ENCODE measurements at places on chromosomes 16 and 17.

DNA sequence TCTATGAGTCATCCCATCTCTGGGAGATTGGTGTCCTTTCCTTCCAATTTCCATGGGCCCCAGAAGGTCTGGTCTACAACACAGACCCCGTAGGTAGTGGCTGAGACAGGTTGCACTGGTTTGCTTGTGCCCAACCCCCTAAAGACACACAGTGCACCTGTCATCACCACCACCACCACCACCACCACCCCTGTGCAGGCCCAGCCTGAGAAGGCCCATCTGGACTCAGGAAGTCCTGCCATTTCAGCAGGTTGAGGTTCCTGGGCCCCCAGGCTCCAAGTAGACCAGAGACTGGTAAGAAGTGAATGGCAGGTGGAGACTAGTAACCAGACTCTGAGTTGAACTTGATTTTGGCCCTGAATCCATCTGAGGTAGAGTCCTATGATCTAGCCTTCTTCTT lies 25.9 kb upstream of the PHB1 start:
- peaks cover 76% of the 10 kb centered on the region for H3K27me3 ChIP-seq
- no peak for DNase-seq
- H3K36me3 ChIP-seq, result no peaks in the 10 kb centered on the region
- H3K27ac ChIP-seq, result no peak overlapping the region

- H3K27ac ChIP-seq, result no peak overlapping the region
- H3K27me3 ChIP-seq, result peaks cover 2% of the 10 kb centered on the region
- H3K36me3 ChIP-seq, result peaks cover 2% of the 10 kb centered on the region
- DNase-seq, result no peak
- peaks cover 13% of the 10 kb centered on the region for H3K4me1 ChIP-seq
Measured at GRCh38 chr16:48611329-48612137, 1.6 kb upstream of the N4BP1 start.

DNA sequence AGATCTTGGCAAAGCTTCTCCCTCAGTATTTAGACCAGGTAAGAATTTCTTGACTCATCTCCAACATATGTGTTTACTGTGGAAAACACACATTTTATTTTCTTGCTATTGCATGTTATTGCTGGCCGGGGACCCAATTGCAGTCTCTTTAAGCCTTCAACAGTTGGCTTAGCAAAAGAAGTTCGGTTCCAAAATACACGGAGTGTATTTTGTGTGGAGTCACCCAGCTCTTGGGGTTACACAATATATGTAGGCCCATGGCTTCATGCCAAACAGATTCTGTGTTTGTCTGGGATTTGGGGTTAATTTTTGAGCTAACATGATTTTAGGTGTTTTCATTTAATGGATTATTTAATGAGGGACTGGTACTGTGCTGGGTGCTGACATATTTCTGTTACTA lies 4.0 kb downstream of the ALDH3A2 start:
- peaks cover 26% of the 10 kb centered on the region for H3K4me1 ChIP-seq
- no peak overlapping the region for H3K27ac ChIP-seq

DNA sequence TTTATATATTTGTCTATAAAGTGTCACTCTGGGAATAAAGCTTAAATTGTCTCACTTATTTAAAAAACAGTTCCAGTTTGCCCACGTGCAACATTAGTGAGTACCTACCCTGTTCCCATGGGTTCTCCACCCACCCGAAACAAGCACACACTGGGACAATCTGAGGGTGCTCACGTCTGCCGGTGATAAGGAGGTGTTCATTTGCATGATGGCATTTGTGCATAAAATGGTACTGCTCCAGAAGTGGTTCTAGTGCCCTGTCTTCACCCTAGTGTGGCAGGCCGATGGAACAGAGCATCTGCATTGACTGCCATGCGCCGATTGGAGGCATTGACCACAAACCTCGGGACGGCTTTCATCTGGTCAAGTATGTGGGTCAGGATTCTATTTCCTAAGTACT lies 35.6 kb upstream of the ENDOV start:
- no peak overlapping the region for H3K4me3 ChIP-seq
- H3K4me1 ChIP-seq, result no peaks in the 10 kb centered on the region
- H3K27me3 ChIP-seq, result no peaks in the 10 kb centered on the region
- no peak overlapping the region for H3K27ac ChIP-seq

DNA sequence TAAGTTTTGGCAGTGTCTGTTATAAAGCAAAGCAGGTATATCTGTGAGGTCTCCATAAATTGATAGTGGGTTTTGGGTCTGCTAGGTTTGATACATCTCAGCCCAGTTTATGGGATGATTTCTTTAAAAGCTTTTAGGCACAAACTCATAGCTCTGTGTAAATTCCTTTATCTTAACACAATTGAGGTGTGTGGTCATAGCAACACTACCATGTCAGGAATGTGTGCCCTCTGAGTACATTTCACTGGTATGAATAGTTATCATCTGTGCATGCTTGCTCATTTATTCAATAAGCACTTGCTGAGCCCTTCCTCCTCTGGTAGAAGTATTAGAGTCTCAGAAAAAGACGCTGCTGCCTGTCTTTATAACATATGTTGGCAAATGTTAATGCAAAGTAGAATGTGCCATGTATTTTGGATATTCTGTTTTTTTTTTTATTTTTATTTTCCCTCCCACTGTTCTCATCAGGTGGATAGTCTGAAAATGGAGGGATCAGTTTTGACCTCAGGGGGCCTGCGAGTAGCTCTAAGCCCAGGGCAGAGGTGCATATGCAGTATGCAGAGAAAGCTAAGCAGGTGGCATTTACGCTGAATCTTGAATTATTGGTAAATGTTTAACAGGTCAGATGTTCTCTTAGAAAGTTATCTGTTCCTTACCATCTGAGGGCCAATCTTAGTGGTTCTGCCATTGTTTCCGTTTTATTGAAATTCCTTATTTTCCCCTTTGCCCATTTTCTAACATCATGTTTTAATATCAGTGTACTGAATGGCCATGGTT lies 90.7 kb downstream of the WNT3 start:
- H3K36me3 ChIP-seq, result peaks cover 4% of the 10 kb centered on the region
- H3K4me1 ChIP-seq, result peaks cover 19% of the 10 kb centered on the region
- H3K4me3 ChIP-seq, result no peak overlapping the region
- DNase-seq, result no peak

DNA sequence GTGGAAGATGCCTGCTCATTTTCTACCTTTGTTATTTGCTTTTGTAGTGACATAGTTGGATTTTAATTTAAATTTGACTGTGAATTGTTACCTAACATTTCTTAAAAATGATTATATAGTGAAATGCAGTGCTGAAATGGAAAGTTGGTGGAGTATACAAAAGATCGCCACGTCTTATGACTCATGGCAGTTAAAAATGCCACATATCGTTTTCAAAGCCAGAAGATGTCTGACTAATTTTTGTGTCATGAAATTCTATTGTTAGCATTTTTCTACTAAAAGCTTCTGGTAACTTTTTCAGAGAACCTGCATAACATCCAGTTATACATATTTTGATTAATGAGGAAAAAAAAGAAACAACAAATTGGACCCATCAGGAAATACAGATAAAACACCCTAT lies 20.6 kb downstream of the MAP2K4 start:
- DNase-seq, result no peak
- no peak overlapping the region for H3K27ac ChIP-seq
- peaks cover 34% of the 10 kb centered on the region for H3K4me1 ChIP-seq
- H3K4me3 ChIP-seq, result no peak overlapping the region
- H3K36me3 ChIP-seq, result peaks cover 4% of the 10 kb centered on the region

DNA sequence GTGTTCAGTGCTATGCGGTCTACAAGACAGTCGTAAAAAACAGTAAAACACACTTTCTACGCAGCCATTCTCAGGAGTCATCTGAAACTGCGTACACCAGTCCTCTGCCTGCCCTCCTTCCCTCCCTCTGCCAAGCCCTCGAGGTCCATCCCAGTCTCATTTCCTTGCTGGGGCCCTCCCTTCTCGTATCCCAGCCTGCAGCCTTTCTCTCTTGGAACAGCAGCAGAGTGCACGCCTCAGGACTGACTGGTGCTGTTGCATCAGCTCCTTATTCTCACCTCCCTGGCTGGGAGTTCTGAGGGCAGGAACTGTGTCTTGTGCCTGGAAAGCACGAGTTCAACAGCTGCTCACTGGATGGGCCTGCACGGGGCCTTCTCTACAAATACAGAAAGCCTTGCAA lies 12.5 kb downstream of the FAHD1 start:
- H3K4me1 ChIP-seq, result no peaks in the 10 kb centered on the region
- DNase-seq, result no peak
- H3K27ac ChIP-seq, result no peak overlapping the region

- H3K27ac ChIP-seq, result peak overlapping the region; percentile 99
- H3K36me3 ChIP-seq, result peaks cover 3% of the 10 kb centered on the region
- H3K27me3 ChIP-seq, result peaks cover 3% of the 10 kb centered on the region
- peaks cover 15% of the 10 kb centered on the region for H3K4me1 ChIP-seq
Measured at GRCh38 chr16:67936880-67937605, 393 bp upstream of the PSMB10 start.

- no peaks in the 10 kb centered on the region for H3K36me3 ChIP-seq
- no peaks in the 10 kb centered on the region for H3K4me1 ChIP-seq
- H3K27ac ChIP-seq, result no peak overlapping the region
- DNase-seq, result no peak
Measured at GRCh38 chr17:61414141-61414935, 14.7 kb downstream of the TBX2 start.

DNA sequence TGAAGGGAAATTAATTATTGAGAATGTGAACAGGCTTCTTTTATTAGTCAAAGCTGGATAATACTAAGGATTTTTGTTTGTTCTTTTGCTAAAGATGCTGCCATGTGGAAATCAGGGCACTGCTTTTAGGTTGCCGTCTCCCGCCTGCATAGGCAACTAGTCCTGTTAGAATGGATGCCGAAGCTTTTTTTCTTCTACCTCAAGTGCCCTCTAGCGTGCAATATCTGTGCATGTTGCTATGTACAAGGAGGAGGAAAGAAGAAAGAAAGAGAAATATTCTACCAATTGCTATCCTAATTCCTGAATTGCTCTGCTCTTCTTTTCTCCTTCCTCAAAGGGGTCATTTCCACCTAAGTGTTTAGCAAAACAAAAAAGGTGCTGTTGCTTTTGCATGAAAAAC lies 5.2 kb upstream of the CDH8 start:
- H3K27ac ChIP-seq, result no peak overlapping the region
- peaks cover 3% of the 10 kb centered on the region for H3K4me1 ChIP-seq
- DNase-seq, result peak; percentile 12

GRCh38 chr17:51097708-51098446 lies 22.8 kb downstream of the SPAG9 start:
- H3K4me3 ChIP-seq, result no peak overlapping the region
- no peaks in the 10 kb centered on the region for H3K36me3 ChIP-seq
- H3K4me1 ChIP-seq, result peaks cover 2% of the 10 kb centered on the region
- peak overlapping the region; percentile 83 for H3K27ac ChIP-seq

- H3K36me3 ChIP-seq, result peaks cover 17% of the 10 kb centered on the region
- H3K27me3 ChIP-seq, result no peaks in the 10 kb centered on the region
- H3K4me3 ChIP-seq, result no peak overlapping the region
Measured at GRCh38 chr17:31525801-31526549, 134.5 kb downstream of the RAB11FIP4 start.

DNA sequence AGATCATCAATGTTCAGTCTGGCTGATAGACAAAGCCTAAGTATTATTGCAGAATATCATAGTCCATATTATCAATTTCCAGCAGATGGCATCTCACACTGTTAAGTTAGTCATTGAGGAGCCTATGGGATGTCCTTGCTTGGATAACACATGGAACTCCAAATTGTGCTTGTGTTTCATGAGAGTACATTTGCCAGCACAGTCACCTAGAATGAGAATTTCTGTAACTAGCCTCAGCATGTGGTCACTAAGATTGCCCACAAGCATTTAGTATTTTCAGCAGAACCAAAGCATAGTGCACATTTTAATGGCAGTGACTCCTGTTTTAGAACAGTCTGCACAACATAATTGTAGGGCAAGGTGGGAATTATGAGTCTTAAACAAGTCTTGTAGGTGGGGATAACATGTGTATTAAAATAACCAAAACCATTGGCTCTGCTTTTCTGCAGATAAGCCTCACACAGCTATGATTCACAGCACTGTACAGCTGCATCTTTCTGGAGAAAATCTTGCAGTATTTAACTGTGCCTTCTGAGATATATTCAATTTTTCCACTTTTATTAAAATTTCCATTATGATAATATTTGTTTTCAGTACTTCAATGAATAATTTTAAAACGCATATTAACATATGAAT lies 882.8 kb upstream of the SOX9 start:
- H3K4me1 ChIP-seq, result no peaks in the 10 kb centered on the region
- H3K4me3 ChIP-seq, result no peak overlapping the region
- no peak for DNase-seq
- H3K27ac ChIP-seq, result no peak overlapping the region
- H3K36me3 ChIP-seq, result no peaks in the 10 kb centered on the region

GRCh38 chr17:73551759-73552158 lies 92.5 kb downstream of the SDK2 start:
- H3K36me3 ChIP-seq, result no peaks in the 10 kb centered on the region
- no peak overlapping the region for H3K27ac ChIP-seq
- H3K4me3 ChIP-seq, result no peak overlapping the region
- no peak for DNase-seq
- H3K27me3 ChIP-seq, result peaks cover 10% of the 10 kb centered on the region
- no peaks in the 10 kb centered on the region for H3K4me1 ChIP-seq

- H3K4me1 ChIP-seq, result peaks cover 3% of the 10 kb centered on the region
- H3K27ac ChIP-seq, result no peak overlapping the region
- H3K36me3 ChIP-seq, result peaks cover 2% of the 10 kb centered on the region
- no peak for DNase-seq
- H3K4me3 ChIP-seq, result no peak overlapping the region
- H3K27me3 ChIP-seq, result peaks cover 16% of the 10 kb centered on the region
Measured at GRCh38 chr17:16953347-16953746, 18.6 kb downstream of the TNFRSF13B start.

DNA sequence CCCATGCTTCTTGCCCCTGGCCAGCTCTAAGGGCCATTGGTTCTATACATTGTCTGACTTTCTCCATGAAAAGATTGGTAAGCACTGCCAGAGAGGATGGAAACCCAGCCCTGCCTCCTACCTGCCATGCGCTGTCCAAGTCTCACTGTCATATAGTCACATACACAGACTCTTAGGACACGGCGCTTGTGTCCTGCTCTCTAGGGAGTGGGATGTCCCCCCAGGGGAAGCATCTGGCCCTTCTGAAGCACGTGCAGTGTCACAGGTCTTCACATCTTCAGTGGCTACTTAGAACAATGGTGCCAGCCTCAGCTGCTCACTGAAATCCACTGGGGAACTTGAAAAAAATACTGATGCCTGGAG lies 38.7 kb downstream of the MYO18A start:
- H3K27ac ChIP-seq, result peak overlapping the region; percentile 49
- H3K27me3 ChIP-seq, result no peaks in the 10 kb centered on the region
- no peaks in the 10 kb centered on the region for H3K36me3 ChIP-seq
- no peak for DNase-seq
- no peak overlapping the region for H3K4me3 ChIP-seq

GRCh38 chr16:49121636-49122035 lies 160.0 kb downstream of the CBLN1 start:
- H3K36me3 ChIP-seq, result no peaks in the 10 kb centered on the region
- H3K4me3 ChIP-seq, result no peak overlapping the region
- peaks cover 31% of the 10 kb centered on the region for H3K27me3 ChIP-seq
- no peak for DNase-seq
- H3K27ac ChIP-seq, result no peak overlapping the region

GRCh38 chr17:77282524-77283515 lies 142.1 kb downstream of the SEC14L1 start:
- H3K4me1 ChIP-seq, result peaks cover 40% of the 10 kb centered on the region
- H3K4me3 ChIP-seq, result peak overlapping the region; percentile 82
- H3K27ac ChIP-seq, result no peak overlapping the region
- no peak for DNase-seq
- no peaks in the 10 kb centered on the region for H3K36me3 ChIP-seq
- peaks cover 14% of the 10 kb centered on the region for H3K27me3 ChIP-seq

Measured in progenitor cell of endocrine pancreas (in vitro differentiated cells).